ENCODE measurements at places on chromosomes 12 and 14.

GRCh38 chr12:125070112-125070511, 4.9 kb downstream of the AACS start:
- DNase-seq = no peak

DNA sequence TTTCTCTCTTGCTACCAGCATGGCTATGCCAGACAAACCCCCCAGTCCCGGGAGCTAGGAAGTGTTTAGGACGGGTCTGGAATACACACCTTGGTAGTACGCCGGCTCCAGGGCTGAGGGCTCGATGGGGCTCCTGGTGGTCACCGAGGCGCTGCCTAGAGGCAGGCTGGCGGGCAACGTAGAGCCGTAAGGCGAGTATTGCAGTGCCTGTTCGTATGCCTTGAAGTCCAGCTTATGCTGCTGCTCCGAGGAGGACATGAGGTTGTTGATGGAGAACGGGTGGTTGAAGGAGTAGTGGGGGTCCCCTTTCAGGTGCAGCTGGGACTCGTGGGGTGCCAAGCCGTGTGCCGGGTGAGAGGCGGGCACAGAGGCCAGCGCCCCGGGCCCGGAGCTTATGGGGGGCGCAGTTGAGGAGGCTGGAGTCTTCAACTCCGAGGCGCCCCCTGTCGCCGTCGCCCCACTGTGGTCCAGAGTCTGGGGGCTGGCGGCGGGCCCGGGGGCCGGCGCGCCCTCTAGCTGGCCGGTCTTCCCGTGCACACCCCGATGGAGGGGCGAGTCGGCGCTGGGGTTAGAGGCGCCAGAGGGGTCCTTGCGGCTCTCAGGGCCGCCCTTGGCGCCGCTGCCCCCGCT, 3.6 kb downstream of the FOXA1 start:
- no peak for DNase-seq

DNA sequence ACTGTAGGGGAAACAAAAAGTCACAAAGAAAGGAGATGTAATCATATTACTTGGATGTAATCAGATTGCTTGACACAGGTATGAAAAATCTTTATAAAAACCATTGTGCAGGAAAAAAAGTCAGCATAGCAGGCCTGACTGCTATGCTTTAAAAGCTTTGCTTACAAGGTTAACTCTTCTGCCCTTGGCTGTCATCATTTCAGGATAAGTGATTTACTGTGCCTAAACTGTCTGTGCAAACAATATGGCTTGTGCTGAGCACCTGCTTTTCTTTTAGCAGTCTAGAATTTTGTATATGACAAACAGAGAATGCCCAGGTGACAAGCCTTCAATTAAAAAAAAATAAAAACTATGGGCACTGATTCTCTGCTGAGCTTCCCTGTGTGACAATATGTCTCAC, 63.8 kb upstream of the PLEKHG7 start:
- no peak for DNase-seq

- peak; percentile 76 for DNase-seq
Observed at GRCh38 chr14:33943096-33943883, 7.6 kb downstream of the EGLN3 start.

- no peak for DNase-seq
Observed at GRCh38 chr12:49462083-49462744, 76.6 kb upstream of the KCNH3 start.

DNA sequence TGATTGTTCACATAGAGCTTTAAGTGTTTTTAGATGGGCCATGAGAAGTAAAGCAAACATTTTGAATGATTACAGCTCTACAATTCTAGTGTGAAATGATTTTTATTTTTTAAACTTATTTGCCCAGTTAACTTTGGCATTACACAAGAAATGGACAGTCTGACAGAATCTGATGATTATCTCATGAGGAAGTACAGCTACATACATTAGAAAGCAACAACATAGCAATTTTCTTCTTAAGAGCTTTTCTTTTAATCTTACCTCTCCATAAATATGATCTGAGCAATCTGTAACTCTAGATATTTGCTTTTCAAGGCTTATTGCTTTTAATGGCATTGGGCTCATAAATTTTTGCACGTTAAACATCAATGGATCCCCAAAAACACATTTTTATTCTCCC, 26.5 kb upstream of the PPP1R12A start:
- no peak for DNase-seq

DNA sequence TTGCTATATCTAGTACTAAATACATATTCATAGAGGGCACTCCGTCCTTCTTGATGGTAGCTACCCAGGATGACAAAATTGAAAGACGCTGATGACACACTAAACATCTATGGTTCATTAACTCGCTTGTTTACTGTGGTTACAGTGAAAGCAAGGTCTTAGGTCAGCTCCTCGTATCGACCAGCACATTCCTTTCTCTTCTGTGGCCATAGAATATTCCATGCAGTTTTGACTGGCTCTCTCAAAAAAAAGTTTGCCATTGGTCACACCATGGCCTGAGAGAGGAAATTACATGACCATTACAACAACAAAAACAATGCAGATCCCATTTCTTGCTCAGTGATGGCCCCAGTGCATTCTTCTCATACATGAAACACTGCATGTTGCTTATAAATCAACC, 411.4 kb upstream of the SOX5 start:
- no peak for DNase-seq

DNA sequence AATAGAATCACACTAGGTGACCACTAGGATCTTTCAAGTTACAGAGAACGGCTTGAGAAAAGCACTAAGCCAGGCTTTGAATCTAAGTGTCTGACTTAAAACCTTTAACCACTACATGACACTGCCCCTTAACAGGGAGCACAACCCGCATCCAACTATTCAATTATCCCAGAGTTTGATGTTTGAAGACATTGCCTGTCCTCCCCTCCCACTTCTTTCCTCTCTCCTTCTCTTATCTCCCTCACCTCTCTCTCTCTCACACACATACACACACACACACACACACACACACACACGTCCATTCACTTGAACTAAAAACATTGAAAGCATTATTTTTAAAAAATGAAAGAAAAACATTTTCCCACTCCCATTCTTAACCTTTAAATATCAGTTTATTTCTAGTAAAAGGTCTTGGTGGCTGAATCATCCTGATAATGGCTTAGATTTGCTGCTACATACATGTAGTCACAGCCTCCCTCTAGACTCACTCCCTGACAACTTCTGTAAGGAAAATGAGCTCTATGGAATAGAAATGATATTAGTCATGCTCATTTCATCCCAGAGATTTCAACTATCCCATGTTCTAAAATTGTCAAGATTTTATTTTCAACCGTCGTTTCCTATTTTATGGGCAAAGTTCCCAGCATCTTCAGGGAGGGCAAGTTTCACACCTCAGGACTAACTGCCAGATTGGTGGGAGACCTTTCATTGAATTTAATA, 53.5 kb upstream of the RAP1B start:
- DNase-seq = no peak

GRCh38 chr14:50070230-50070629, 46.1 kb downstream of the VCPKMT start:
- no peak for DNase-seq

DNA sequence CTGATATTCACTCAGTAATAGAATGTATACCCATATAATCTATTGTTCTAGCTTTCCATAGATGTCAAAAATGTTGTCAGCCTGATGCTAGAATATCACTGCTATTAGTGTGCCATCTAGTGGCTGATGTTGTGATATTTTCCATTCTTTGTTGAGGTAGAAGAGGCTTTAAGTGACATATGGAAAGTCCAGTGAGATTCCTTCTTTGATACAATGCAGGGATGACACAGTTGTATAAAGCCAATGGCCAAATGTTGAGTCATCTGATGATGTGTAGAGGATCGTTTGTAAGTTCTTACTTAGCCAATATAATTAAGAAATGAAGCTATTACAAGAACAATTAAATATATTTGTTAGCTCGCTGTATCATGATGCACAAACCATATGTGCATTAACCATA, 58.1 kb upstream of the PCED1B start:
- no peak for DNase-seq

GRCh38 chr12:87141091-87141490, 884.9 kb upstream of the MGAT4C start:
- DNase-seq = no peak

DNA sequence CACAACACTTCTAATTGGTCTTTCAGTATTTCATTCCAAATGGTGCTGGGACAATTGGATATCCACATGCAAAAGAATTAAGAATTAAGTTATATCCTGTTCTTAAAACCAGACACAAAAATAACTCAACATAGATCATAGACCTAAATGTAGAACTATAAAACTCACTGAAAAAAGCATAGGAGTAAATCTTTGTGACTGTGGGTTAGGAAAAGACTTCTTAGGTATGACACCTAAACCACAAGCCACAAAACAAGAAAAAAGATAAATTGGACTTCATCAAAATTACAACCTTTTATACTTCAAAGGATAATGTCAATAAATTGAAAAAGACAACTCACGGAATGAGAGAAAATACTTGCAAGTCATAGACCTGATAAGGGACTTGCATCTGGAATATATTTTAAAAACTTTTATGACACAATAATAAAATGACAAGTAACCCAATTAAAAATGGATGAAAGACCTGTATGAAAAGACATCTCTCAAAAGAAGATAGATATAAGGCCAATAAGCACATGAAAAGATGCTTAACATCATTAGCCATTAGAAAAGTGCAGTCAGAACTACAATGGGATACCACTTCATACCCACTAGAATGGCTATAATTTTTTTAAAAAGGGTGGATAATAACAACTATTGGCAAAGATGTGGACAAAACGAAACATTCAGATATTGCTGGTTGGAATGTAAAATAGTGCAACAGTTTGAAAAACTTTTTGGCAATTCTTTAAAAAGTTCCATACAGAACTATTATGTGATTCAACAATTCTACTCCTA, 72.5 kb upstream of the SLC38A4 start:
- no peak for DNase-seq

- DNase-seq = no peak
Observed at GRCh38 chr12:87182696-87183233, 846.4 kb downstream of the C12orf50 start.

DNA sequence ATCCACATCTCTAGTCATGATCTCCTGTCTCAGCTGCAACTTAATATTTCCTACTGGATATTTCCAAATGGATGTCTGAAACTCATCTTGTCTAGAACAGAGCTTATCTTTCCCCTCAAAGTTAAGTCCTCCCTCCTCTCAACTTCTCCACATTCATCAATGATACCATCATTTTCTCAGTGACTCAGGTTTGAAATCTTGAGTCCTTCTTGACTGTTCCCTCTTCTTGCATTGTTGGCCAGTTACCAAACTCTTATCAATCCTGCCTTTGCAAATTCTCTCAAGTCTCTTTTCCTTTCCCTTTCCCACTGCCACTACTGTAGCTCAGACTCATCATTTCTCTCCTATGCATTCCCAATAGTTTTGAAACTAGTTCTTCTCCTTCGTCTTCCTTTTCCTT, 14.3 kb upstream of the CHURC1 start:
- no peak for DNase-seq

DNA sequence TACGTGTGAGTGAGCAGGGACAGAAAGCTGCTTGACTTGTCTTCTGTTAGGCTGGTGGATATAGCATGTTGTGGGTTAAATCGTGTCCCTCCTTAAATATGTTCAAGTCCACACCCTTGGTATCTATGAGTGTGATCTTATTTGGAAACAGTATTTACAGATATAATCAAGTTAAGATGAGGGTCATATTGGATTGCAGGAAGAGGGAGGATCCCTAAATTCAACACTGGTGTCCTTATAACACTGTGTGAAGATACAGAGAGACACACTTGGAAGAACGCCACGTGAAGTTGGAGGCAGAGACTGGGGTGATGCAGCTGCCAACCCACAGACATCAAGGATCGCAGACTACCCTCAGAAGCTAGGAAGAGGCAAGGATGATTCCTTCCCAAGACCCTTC, 275.2 kb upstream of the SSTR1 start:
- no peak for DNase-seq

- no peak for DNase-seq
Observed at GRCh38 chr14:71138448-71139293, 231.4 kb downstream of the PCNX1 start.

- no peak for DNase-seq
Observed at GRCh38 chr12:64716839-64717455, 42.3 kb downstream of the GNS start.

- DNase-seq = no peak
Observed at GRCh38 chr14:71737760-71738159, 194.5 kb upstream of the RGS6 start.

DNA sequence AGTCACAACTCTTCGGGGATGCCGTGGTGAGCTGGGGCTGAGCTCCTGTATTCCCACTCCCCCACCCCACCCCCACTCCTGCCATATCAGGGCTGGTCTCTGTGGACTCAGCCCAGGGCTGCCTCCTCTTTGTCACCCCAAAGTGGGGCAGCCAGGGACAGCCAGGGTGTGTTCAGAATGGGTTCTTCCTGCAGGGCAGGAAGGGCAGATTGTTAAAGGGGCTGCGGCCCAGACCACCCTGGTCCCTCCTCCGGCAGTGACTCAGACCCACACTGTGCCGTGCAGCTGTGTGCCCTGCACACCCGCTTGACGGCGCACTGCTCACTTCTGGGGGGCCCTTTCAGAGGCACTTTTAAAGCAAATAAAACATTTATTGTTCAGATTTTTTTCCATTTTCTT, 9.3 kb downstream of the SLC48A1 start:
- DNase-seq = no peak

- DNase-seq = no peak
Observed at GRCh38 chr12:130988751-130989150, 35.0 kb downstream of the ADGRD1 start.

GRCh38 chr12:66573605-66574004, 105.3 kb downstream of the GRIP1 start:
- DNase-seq = no peak

DNA sequence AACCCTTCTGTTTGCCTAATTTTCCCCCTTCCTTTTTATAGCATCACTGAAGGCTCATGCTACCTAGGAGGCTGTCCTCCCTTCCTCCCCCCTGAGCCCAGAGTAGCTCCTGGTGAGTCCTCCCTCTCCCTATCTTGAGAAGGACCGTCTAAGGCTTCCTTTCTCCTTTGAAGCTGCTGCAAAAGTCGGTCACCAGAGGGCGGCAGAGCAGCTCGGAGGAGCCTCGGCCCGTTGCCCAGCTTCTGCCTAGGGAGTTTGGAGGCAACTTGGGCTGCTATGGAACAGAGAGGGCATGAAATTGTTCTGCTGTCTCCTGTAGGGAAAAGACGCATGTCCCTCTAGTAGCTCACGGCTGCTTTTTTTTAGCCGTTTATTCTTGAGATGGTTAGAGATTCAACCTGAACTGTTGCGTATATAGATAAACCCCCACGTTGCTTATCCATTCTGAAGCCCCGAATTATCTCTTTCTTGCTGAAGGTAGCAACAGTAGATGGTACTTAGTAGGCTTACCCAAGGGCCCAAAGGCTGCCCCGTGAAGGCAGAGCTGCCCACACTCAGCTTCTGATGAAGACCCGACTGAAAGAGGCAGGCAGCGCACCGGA, 5.7 kb downstream of the WNT5B start:
- no peak for DNase-seq

DNA sequence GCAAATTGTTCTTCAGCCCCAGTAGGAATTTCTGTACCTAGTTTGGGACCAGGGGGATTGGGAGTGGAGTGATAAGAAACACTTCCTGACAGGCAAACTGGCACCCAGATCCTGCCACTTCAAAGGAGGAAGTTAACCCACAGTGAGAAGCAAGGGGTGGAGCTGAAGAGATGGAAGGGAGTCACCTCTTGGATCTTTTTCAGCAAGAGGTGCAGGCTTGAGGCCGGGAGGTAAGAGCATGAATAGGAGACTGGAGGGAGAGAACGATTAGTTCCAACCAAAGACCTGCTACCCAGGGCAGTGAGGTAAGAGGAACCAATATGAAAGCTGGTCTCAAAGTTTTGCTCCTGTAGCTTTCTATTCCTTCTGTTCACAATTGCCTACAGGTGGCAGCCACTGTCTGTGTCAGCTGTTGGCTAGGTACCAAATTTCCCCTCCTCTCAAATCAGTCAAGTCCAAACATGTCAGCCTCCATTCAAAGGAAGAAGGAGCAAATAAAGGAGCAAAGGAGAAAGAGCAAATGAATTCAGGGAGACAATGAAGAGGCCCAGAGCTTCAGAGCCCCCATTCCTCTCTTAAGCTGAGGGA, 14.9 kb upstream of the TAC3 start:
- DNase-seq = peak; percentile 82
